ENCODE measurements at places on chromosomes 3 and 15. TPM values are rescaled to one million over a fixed set of nuclear protein-coding genes. Genes with fewer than 3 reads are reported as not detected.

DNA sequence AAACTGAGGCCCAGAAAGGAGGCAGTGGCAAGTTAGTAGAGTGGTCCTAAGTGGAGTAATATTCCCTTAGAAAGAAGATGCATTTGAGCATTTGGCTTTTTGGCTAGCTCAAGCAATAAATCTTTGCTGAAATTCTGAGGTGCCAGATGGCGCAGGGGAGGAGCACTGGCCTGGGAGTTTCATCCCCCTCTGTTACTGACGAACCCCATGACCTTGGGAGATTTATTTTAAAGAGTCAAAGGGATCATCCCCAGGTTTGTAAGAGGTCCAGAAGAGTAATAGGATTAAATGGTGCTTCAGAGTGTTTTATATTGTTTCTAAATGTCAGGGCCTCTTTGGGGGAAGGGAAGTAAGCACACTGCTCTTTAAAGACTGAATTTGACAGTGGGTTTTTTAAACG, 85.1 kb upstream of the PIAS1 start:
- DNase-seq = no peak

- DNase-seq = no peak
Measured at GRCh38 chr15:70494852-70495571, 268.3 kb downstream of the UACA start.

- DNase-seq = no peak
Measured at GRCh38 chr3:31610700-31611275, 78.1 kb downstream of the STT3B start.

- no peak for DNase-seq
Measured at GRCh38 chr3:31378231-31378630, 154.5 kb upstream of the STT3B start.

GRCh38 chr3:193391902-193392301, 13.3 kb upstream of the ATP13A5 start:
- DNase-seq = no peak

- DNase-seq = no peak
Measured at GRCh38 chr15:93028632-93029213, 60.3 kb downstream of the RGMA start.

DNA sequence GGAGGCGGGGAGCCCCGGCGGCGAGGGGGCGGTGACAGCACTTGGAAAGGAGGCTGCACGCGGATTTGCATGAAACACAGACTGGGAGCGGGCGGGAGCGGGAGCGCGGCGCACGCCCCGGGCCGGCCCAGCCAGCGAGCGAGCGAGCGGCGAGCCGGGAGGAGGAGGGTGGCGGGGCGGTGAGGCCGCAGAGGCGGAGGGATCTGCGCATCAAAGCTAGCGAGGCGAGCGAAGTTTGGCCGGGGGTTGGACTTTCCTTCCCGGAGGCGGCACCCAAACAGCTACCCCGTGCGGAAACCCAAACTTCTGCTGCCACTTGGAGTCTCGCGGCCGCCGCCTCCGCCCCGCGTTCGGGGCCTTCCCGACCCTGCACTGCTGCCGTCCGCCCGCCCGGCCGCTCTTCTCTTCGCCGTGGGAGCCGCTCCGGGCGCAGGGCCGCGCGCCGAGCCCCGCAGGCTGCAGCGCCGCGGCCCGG, at the start of gene SMAD3:
SMAD3 (plus strand) TSS at position 72 of the 475 bp plus-strand sequence. CDS start 553 bp downstream, outside the sequence.
- peak; percentile 21 for DNase-seq

DNA sequence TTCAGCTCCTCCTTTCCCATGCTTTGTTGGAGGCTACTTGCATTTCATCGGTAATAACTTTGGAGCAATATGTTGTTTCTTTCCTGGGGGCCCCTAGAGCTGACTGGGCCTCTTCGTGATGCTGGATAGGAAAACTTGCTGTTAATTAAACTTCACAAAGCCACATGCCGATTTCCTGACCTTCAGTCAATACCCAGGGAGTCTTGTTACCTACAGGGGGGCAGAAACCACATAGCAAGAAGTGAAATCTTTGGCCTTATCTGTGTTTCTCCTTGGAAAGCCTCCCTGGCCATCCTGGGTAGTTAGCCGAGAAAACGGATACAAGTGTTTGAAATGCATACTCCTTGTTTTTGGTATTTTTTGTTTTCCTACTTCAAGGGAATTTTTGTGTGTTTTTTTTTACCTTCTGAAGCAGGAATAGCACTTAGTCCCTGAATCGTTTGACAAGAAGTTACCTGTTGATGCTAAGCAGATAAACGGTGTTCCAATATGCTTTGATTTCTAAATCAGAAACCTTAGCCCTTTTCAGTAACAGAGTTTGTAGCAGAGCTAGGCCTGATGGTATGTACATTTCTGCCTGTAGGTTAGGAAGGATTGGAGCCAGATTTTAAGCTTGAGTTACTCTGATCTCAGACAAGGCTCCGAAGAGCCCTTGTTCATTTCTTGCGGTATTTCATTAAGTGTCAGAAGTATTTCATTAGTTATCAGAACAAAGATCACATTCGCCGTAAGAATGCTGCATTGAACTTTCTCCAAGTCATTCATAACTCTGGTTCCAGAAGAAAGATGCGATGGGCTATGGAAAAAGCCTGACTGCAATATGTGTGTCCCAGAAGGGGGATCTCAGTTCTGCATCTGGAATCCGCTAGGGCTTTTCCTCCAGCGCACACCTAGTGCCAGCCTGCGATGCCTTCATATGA, 111.5 kb downstream of the THSD4 start:
- no peak for DNase-seq

DNA sequence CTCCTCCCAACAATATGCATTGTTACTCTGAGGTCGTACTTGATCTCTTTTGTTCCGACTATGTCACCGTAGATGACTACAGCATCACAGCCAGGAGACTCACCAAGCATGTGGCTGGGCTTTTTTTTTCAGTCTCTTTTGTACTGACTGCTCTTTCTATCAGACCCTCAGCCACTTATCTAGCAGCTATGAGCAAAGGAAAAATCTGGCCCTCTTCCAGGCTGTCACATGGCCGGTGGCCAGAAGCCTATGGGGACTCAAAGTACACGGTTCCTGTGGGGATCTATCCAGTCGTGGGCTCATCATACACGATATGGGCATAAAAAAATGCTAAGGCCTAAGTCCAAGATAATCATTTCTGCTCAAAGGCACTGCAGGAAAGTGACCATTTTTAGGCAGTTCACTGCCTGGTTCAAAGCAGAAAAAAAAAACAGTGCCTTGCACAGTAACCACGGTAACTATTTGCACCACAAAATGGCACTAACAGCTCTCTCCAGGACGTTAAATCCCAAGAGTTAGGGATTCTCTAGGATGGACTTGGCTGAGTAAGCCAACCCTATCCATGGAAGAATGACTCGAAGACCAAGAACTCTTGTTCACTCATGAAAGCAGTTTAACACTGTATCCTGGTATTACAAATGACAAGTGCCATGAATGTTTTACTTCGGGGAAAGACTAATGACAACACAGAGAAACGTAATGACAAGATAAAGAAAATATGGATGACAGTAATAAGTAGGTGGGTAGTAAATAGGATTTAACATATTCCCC, 50.3 kb downstream of the SHQ1 start:
- DNase-seq = no peak

- DNase-seq = no peak
Measured at GRCh38 chr3:23540600-23540999, 265.2 kb upstream of the UBE2E1 start.

DNA sequence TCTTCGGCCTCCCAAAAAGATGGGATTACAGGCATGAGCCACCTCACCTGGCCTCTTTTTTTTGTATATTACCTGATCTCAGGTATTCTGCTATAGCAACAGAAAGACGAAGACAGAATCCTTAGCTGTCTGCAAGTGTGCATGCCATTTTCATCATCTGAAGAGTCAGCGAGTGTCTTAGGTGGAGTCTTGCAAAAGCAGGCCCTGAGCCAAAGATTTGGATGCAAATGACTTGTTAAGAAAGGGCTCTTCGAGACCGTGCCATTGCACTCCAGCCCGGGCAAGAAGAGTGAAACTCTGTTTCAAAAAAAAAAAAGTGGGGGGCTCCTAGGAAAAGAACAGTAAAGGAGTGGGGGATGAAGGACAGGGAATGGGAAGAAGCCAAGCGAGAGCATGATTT, 10.2 kb upstream of the TRIM69 start:
- DNase-seq = no peak

- no peak for DNase-seq
Measured at GRCh38 chr3:72520690-72521308, 327.4 kb downstream of the SHQ1 start.

- no peak for DNase-seq
Measured at GRCh38 chr3:99108508-99108907, 207.0 kb upstream of the DCBLD2 start.

GRCh38 chr3:144760831-144761230, 789.2 kb downstream of the DIPK2A start:
- DNase-seq = no peak

DNA sequence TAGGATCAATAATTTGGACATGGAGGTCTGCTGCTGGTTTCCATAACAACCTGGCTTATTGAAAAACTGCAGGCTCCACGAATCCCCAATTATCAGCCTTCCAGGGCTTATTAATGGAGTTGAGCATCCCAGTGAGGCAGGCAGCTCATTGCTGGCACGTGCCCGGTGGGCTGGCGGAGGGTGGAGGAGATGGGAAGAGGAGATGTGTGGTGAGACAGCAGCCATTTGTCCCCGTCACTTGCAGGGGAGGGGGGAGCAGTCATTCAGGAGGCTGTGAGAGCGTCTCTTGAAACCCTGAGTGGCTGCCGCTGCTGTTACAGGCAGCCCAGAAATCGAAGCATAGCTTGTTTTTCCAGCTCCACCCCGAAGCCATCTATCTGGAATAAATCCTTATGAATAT, 70.6 kb downstream of the GAP43 start:
- no peak for DNase-seq

- DNase-seq = no peak
Measured at GRCh38 chr3:61414456-61414855, 146.9 kb upstream of the PTPRG start.

- DNase-seq = no peak
Measured at GRCh38 chr3:27213450-27213849, 155.7 kb downstream of the NEK10 start.

UBA3 gene
- 63.3 TPM for total RNA-seq

SLC9C1 gene
- not detected for total RNA-seq

GCNT3 gene
- 21.1 TPM for total RNA-seq

SRGAP3 gene
- total RNA-seq = 5.2 TPM

SLC28A2 gene
- not detected for total RNA-seq

ZMYND10 gene
- total RNA-seq = not detected

SMAD6 gene
- 2.5 TPM for total RNA-seq

LYZL4 gene
- not detected for total RNA-seq

SPG21 gene
- total RNA-seq = 62.3 TPM

SLC15A2 gene
- total RNA-seq = 4.9 TPM

CPN2 gene
- not detected for total RNA-seq

STAB1 gene
- 49.1 TPM for total RNA-seq

CCR9 gene
- not detected for total RNA-seq
